Amygdala (tissue), 56 donors: ENCODE measurements at places on chromosomes 7 and 10.

- no peak for DNase-seq
Measured at GRCh38 chr10:67925449-67926005, 41.1 kb downstream of the SIRT1 start.

DNA sequence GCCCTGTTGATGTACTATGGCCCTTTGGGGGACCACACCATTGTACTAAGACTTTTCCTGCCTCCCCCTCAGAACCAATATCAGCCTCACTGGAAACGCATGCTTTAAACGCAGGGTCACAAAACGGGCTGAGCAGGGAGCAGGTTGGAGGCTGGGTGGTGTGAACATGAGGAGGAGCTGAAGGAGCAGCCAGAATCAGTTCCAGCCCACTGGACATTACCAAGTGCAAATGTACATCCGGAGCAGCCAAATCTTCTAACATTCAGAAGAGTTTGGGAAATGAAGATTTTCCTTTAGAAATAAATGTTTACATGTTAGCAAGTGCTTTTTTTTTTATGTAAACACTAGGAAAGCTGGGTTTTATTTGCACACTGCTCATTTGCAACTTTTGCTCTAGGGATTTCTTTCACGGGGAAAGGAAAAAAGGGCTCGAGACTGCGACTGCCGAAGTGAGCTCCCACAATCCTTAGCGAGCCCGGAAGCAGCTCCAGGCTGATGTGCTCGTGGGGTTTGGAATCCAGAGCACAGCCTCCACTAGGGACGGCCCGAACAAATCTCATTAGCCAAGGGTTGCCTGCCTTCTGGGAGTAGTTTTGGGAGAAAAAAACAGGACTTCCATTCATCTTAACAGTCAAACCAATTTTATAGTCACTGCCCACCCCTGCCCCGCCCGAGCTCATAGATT, 108.0 kb upstream of the YAE1 start:
- no peak for DNase-seq

DNA sequence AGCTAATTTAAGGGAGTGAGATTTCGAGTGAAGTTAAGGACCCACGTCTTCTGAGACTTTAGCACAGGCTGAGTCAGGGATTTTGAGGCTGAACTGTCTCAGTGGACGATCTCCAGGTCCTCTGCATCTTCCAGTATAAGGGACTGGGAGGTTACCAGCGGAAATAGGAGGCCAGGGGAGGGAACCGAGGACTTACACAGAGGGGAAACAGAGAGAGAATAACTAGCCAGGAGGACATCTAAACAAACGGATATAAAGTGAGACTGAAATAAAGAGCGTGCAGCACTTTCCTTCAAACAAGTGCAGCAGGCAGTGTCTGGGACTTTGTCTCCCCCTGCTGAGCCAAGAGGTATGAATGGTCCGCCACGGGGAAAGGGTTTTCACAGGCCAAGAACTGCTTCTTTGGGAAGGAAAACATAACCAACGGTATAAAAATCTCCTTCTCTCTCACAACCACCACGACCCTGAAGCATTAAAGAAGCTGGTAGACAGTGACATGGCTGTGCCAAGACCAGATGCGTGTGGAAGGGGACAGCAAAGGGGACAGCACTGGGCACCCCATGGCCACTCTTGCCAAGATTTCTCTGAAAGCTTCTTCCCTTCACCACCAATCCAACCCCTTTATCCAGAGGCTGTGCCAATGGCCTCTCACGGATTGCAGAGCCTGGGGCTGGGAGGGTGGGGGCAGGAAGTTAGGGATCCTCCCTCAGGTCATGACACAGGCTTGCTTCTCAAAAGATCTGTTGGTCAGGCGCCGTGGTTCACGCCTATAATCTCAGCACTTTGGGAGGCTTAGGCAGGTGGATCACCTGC, 72.0 kb downstream of the SLC37A3 start:
- DNase-seq = peak; percentile 48

GRCh38 chr10:115771755-115772154, 501.3 kb downstream of the GFRA1 start:
- DNase-seq = no peak

GRCh38 chr7:7519528-7519927, 16.1 kb downstream of the COL28A1 start:
- DNase-seq = no peak

DNA sequence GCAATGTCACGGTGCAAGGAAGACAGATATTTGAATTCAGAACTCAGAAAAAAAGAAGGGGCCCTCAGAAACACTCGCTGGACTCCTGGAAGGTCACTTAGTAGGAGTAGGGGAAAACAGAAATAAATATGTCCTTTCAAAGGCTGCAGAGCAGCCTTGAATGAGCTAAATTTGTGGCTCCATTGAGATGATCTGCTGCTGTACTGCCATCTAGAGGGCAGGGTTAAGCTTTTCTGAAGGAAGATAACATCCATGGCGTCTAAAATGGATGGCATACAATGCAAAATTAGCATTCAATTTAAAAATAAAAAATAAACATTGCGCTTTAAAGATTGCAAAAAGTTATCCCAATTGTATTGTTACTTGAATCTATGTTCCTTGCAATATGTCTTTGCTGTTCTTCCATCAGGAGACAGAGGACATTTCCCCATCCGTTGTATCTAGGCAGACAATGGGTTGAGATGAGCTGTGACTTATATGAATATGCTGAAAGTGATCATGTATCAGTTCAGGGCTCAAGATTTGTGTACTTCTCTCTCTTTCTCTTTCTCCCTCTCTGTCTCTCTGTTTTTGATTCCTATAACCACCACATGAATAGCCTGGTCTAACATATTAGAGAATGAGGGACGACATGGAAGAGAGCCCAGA, 642.2 kb downstream of the SH2D4B start:
- no peak for DNase-seq

DNA sequence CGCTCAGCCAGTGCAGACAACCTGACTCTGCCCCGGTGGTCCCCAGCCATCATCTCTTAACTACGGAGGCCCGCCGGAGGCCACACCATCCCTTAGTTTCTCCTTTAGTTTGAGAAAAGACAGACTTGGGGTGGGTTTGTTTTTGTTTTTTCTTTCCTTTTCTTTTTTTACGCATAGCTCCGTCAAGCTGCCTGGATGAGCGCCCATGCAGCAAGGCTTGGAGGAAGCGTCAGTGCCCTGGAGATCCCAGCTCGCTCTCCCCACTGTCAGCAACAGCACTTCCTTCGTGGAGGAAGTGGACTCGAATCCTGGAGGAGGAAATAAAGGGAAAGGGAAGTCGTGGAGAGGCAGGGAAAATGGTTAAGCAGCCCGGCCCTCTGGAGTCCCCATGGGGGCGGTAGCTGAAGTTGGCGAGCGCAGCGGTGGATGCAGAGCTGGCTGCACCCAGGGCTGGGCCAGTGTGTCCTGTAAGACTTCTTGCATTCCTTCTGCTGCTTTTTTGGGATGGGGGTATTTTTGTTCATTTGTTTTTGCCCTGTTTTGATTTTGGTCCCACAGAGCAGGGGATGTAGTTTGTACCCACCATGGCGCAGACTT, 35.9 kb upstream of the GJD4 start:
- no peak for DNase-seq

- DNase-seq = no peak
Measured at GRCh38 chr10:126250045-126250444, 138.2 kb downstream of the ADAM12 start.

- DNase-seq = no peak
Measured at GRCh38 chr10:34612446-34612845, 202.7 kb downstream of the PARD3 start.

- DNase-seq = no peak
Measured at GRCh38 chr7:101902680-101903514, 85.5 kb downstream of the CUX1 start.

GRCh38 chr7:2510130-2510776, 9.3 kb upstream of the LFNG start:
- no peak for DNase-seq

DNA sequence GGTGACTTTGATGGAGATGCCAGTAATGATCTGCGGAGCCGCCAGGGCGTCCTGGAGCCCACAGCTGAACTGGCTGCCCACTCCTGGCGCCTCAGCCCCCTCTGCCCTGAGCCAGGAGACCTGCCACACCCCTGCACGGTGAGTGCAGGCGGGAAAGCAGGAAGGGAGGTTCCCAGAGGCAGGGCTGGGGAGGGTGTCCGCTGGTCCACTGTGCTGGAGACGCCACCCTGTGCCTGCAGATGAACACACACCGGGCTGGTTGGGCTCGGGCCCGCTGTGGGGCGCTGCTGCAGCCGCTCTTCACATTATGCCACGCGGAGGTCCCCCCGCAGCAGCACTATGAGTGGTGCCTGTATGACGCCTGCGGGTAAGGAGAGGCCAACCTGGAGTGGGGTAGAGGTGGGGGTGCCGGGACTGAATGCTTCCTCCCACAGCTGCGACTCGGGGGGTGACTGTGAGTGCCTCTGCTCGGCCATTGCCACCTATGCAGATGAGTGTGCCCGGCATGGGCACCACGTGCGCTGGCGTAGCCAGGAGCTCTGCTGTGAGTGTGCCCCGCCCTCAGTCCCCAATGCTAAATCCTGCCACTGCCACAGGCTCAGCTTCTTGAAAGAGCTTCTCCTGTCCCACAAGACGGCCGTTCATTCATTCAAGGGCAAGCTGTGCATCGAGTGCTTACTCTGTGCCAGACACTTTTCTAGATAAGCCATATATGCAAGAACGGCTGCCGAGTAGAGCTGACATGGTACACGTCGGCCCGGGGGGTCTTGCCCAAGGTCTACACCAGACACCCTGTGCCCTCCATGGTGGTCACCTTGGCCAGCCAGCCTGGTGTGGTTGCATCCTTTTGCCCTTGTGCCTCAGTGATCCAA, 14.3 kb upstream of the ZNF467 start:
- no peak for DNase-seq

DNA sequence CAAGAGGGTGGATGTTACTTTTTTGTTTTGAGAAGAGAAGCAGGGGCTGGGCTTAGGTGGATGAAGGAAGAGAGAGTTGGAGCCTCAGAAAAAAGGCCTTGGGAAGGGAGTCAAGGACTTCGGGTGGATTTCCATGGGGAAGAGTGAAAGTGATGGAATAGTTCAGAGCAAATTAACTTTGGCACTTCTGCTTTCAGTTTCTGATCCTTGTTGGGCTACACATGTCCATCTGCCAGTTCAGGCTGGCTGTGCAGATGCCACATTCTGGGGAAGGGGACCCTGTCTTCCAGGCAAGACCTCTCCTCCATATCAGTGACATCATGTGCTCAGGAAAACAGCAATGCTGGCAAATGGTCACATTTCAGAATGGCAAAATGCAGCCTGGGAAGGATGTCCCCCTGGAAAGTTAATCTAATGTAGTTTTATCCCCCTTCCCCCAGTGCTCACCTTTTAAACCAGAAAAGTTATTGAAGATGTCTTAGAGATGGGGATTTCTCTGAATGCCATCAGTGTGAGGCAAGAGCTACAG, 86.0 kb downstream of the WDFY4 start:
- no peak for DNase-seq

- no peak for DNase-seq
Measured at GRCh38 chr7:96481796-96482195, 159.9 kb upstream of the SLC25A13 start.

DNA sequence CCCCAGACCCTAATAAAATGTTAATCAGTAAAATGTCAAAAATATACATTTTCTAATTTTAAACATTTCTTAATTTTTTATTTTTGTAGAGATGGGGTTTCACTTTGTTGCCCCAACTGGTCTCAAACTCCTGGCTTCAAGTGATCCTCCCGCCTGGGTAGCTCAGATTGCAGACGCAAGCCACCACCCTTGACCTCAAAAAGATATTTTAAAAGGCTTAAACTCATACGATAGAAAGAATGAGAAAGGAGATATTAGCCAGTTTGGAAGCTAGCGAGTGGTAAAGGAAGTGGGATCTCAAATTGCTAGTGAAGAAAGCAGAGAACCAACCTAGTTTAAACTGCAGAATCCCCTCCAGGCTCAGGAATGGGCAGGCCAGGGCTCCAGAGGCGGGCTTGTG, 4.5 kb downstream of the WIPI2 start:
- DNase-seq = no peak

- DNase-seq = no peak
Measured at GRCh38 chr10:113027574-113028455, 77.8 kb downstream of the TCF7L2 start.

DNA sequence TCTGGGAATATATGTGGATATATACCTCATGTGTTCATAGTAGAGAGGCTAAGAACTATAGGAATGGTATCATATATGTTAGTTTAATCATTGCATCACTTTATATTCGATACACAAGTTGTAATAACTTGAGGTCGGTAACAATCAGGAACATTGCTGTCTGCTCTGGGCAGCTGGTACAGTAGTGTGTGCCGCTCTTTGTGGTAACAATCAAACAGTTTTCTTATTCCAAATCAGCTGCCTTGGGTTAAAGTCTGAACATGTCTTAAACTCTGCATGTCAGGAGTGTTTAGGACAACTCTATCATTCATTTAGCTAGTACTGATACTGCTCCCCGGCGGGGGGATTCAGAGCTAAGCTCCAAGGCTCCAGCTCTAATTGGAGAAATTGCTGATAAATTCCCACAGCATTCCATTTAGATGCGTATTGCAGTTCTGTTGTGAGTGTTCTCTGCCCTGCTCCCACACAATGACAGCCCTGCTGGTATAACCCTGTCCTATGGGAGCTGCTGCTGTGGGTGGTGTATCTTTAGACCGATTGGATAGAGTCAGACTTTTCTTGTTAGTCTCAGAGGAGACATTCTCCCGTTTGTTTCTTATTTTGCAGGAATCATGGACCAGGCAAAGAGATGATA, 707.5 kb upstream of the FZD8 start:
- DNase-seq = no peak

DNA sequence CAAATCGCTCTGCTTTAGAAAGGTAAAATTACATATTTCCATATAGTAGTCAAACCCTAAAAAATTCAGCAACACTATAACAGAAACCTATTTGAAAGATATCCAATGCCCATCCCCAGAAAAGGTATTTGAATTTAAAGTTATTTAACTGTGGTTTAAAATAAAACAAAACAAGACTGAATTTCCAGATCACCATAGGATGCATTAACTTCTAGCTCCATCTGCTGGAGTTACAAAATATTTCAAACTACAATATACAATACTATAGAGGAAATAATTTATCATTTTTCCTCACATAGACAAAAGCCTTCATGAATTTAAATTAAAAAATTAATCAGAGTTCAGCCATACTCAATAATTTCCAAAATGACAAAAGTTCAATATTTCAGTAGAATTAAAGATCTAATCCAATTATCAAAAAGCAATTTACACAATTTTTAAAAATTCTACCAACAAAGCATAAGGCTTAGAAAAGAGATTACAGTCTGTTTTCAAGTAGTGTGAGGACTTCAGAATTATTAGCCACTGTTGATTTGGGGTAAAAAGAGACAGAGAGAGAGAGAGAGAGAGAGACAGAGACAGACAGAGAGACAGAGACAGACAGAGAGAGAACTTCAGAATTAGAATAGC, 75.9 kb downstream of the LMBR1 start:
- no peak for DNase-seq

- no peak for DNase-seq
Measured at GRCh38 chr7:111459757-111460280, 102.5 kb downstream of the IMMP2L start.

DNA sequence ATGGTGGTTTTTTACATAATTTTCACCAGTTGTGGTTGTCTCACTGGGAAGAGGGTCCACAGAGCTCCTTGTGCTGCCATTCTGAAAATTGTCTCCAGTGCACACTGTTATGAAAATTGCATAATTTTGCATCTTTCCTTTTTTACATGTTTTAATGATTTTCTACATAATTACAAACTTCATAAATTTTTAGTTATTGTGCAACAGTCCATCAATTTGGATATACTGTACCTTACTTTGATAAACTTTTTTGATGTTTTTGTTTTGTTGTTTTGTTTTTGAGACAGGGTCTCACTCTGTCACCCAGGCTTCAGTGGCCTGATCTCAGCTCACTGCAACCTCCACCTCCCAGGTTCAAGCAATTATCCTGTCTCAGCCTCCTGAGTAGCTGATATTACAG, 70.6 kb upstream of the AUTS2 start:
- DNase-seq = no peak
